ENCODE measurements at places on chromosomes 3 and 15. TPM values are rescaled to one million over a fixed set of nuclear protein-coding genes. Genes with fewer than 3 reads are reported as not detected.
A peak's percentile ranks its signal among the peaks of the same experiment; 100 is the strongest.

DNA sequence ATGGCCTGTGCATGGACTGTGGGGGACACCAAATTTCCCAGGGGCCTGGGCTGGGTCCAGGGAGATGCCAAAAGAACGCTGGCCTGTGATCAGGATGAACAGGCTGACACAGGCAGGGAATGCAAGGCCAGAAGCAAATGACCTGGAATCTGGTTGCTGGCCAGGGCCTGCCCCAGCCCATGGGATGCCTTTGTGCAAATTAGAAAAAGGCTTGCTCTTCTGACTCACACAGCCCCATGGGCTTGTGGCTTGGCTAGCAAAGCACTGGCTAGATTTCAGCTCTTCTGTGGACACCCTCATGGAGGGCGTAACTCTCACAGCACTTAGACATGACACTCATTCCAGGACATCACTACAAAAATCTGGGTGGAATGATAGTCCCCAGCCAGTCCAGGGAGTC lies 356.0 kb downstream of the SHQ1 start:
- peaks cover 3% of the 10 kb centered on the region for H3K36me3 ChIP-seq
- no peak for DNase-seq
- peaks cover 2% of the 10 kb centered on the region for H3K27me3 ChIP-seq
- peaks cover 32% of the 10 kb centered on the region for H3K4me1 ChIP-seq
- no peak overlapping the region for H3K4me3 ChIP-seq
- peak overlapping the region; percentile 61 for H3K27ac ChIP-seq

DNA sequence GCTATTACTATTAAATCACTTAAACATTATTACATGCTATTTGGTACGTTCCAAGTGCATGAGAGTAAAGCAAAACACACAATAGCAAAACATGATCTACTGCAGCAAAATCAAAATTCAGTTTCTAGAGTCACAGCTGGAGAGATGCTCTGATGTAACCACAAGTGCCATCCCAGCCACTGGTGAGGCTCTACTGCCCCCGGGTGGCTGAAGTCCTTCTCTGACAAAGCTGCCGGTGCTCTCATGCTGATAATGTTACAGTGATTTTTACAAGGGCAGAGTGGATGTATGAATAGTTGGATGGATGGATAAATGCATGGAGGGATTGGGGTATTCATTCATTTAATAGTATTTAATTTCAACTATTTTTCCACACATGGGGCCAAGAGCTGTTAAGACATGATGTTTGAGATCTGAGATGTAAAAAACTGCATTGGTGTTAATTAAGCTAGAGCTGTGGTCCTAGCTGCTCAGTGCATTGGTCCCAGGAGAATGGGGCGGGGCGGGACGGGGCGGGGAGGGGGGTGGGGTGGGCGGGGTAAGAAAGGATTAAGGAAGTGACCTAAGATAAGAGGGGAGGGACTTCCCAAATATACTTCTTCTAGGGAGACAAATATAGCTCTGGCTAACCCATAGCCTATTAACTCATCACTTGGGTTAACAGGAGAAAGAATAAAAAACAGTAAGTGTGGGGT lies 5.3 kb upstream of the SPESP1 start:
- H3K27ac ChIP-seq, result no peak overlapping the region
- DNase-seq, result peak; percentile 82
- H3K36me3 ChIP-seq, result no peaks in the 10 kb centered on the region
- H3K4me3 ChIP-seq, result no peak overlapping the region

- H3K27ac ChIP-seq, result no peak overlapping the region
- peaks cover 8% of the 10 kb centered on the region for H3K27me3 ChIP-seq
- no peak overlapping the region for H3K4me3 ChIP-seq
- no peak for DNase-seq
Measured at GRCh38 chr3:13157986-13158385, 84.8 kb upstream of the IQSEC1 start.

DNA sequence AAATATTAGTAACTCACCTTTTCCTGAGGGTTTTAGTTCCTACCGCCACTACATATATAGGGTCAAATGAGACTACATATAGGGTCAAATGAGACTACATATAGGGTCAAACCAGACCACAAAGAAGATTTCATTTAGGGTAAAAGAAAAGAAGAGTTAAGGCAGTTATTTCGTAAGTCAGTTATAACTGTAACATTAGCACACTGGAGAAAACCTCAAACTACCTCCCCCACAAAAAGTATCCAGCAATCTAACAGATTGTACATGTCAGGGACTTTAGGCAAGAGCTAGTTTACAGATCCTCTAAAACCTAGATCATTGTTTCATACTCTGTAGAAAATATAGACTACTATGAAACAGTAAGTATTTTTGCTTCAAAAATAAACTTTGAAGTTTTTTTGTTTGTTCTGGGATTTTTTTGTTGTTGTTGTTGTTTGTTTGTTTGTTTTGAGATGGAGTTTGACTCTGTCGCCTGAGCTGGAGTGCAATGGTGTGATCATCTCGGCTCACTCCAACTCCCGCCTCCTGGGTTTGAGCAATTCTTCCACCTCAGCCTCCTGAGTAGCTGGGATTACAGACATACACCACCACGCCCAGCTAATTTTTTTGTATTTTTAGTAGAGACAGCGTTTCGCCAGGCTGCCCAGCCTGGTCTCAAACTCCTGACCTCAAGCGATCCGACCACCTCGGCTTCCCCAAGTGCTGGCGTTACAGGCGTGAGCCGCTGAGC lies 92.4 kb upstream of the CGNL1 start:
- no peaks in the 10 kb centered on the region for H3K27me3 ChIP-seq
- H3K36me3 ChIP-seq, result peaks cover 37% of the 10 kb centered on the region
- peaks cover 3% of the 10 kb centered on the region for H3K4me1 ChIP-seq
- H3K27ac ChIP-seq, result peak overlapping the region; percentile 42
- DNase-seq, result no peak

Gene MINAR1
- 4.0 TPM for total RNA-seq

DNA sequence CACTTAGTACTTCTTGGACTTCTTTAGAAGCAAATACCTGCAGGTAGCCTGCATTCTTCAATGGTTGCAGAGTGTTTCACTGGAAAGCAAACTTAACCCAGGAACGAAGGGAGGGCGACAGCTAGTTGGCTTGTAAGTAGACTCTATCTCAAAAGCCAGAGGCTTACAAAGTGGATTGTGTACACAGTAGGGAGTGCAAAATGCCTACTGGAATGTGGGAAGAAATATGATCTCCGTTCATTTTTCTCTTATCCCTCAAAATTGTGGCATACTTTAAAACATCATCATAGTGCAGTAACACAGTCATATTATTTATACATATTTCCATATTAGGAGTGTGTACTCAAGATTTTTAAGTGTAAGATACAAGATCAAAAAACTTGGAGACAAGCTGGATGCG lies 155.7 kb downstream of the LIPC start:
- no peak for DNase-seq
- H3K27ac ChIP-seq, result no peak overlapping the region
- H3K27me3 ChIP-seq, result no peaks in the 10 kb centered on the region
- H3K4me1 ChIP-seq, result peaks cover 5% of the 10 kb centered on the region
- H3K36me3 ChIP-seq, result peaks cover 10% of the 10 kb centered on the region

Measured in chondrocyte (in vitro differentiated cells).